G401 (cell line): ENCODE measurements at places on chromosomes 6 and 20.
A peak's percentile ranks its signal among the peaks of the same experiment; 100 is the strongest.

GRCh38 chr6:26195376-26195923, 108.2 kb downstream of the HFE start:
- peak; percentile 98 for DNase-seq

- DNase-seq = no peak
Measured at GRCh38 chr20:24729896-24730605, 219.0 kb upstream of the CST7 start.

- no peak for DNase-seq
Measured at GRCh38 chr6:150297327-150298029, 71.3 kb upstream of the IYD start.

- DNase-seq = no peak
Measured at GRCh38 chr20:61350500-61351250, 98.6 kb downstream of the CDH4 start.

GRCh38 chr6:108690326-108691049, 129.8 kb downstream of the FOXO3 start:
- DNase-seq = no peak

GRCh38 chr20:21971436-21971835, 266.0 kb downstream of the PAX1 start:
- DNase-seq = no peak

- DNase-seq = no peak
Measured at GRCh38 chr20:51399006-51399890, 143.3 kb downstream of the NFATC2 start.

DNA sequence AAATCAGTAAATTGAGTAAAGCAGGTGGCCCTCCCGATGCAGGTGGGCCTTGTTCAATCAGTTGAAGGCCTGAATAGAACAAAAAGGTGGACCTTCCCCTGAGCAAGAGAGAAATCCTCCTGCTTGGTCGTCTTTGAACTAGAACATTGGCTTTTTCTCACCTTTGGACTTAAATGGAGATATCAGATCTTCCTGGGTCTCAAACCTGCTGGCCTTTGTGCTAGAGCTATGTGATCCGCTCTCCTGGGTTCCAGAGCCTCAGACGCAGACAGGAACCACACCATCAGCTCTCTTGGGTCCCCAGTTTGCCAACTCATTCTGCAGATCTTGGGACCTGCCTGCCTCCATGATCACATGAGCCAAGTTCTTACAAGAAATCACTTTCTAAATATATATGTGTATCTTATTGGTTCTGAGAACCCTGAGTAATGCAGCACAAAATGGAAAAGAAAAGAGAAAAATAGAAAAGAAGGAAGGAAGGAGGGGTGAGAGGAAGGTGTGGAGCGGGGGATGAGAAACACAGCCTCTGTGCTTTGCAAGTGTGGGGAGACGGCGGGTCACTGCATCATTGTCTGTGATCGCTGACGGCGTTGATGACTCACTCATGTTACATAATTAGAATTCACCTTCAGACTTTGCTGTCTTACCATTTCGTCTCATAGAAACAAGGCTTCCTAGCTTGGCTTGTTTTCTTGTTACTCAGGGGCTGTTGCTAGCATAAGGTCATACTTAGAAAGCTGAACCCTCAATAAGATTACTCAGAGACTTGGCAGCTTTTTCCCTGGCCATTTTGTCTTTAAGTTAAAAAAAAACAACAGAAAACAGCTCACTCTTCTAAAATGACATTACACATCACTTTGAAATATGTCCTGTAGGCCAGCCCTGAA, 85.7 kb upstream of the NEDD9 start:
- DNase-seq = peak; percentile 11

GRCh38 chr20:14595051-14595450, 257.6 kb upstream of the FLRT3 start:
- DNase-seq = no peak

GRCh38 chr20:829551-829950, 4.0 kb upstream of the FAM110A start:
- DNase-seq = no peak

- DNase-seq = no peak
Measured at GRCh38 chr20:56378386-56378785, 13.6 kb downstream of the AURKA start.

- DNase-seq = no peak
Measured at GRCh38 chr6:144417681-144418080, 132.5 kb downstream of the UTRN start.

DNA sequence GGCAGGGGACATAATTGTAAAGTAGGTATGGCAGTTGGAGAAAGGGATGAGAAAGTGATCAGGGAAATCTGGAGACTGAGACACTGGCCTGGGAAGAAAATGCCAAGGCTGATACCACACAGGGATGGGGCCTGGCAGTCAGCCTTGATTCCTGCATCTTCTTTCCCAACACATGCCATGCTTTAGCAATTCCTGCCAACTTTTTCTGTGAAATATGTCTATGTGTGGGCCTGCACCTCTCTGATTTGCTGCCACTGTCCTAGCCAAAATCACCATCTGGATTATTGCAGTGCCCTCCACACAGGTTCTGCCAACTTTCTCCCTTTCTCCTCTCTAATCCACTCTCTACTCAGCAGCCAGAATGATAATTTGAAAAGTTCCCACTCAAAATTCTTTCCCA, 759.8 kb upstream of the CITED2 start:
- peak; percentile 75 for DNase-seq

- DNase-seq = no peak
Measured at GRCh38 chr6:144415835-144416237, 130.7 kb downstream of the UTRN start.

- DNase-seq = no peak
Measured at GRCh38 chr20:35638751-35639150, 23.1 kb downstream of the SPAG4 start.

GRCh38 chr6:36663504-36664446, 14.7 kb upstream of the CDKN1A start:
- no peak for DNase-seq

DNA sequence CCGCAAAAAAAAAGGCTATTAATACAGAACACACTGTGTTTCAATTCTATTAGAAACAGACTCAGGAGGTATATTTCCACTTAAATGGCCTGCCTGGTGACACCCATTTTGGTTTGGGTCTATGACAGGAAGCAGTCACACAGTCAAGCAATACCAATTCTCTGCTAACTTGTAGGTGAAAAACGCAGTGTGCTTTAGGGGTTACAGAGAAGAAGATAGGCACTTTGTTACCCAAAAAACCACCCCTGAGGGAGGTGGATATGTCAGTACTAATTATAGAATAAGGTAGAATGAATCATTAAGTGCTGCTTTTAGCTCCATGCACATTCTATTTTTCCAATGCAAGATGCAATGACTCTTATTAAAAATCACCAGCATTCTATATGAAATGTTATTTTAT, 53.8 kb downstream of the DNAAF9 start:
- DNase-seq = no peak

GRCh38 chr6:106381223-106381622, 20.7 kb downstream of the CRYBG1 start:
- no peak for DNase-seq

DNA sequence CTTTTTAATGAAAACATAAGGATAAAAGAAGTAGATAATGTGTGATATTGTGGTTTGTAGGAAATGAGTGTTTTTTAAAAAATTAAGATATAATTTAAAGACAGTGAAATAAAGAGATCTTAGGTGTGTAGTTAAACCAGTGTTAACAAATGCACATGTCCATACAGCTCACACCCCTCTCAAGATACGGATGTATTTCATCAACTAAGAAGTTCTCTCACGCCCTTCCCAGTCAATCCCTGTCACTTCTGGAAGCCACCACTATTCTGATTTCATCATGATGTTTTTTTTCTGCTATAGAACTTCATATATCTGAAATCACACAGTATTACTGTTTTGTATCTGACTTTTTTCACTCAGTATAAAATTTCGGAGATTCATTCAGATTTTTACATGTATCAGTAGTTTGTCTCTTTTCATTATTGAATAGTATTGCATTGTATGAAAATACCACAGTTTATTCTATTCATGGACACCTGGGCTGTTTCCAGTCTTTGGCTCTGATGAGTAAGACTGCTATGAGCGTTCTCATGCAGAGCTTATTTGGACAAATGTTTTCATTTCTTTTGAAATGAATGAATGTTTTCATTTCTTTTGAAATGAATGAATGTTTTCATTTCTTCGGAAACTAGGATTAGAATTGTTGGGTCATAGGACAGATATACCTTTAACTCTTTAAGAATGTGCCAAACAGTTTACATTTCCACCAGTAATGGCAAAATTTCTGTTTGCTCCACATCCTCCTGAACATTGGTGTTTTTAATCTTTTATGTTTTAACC, 49.7 kb upstream of the ELOVL5 start:
- no peak for DNase-seq

DNA sequence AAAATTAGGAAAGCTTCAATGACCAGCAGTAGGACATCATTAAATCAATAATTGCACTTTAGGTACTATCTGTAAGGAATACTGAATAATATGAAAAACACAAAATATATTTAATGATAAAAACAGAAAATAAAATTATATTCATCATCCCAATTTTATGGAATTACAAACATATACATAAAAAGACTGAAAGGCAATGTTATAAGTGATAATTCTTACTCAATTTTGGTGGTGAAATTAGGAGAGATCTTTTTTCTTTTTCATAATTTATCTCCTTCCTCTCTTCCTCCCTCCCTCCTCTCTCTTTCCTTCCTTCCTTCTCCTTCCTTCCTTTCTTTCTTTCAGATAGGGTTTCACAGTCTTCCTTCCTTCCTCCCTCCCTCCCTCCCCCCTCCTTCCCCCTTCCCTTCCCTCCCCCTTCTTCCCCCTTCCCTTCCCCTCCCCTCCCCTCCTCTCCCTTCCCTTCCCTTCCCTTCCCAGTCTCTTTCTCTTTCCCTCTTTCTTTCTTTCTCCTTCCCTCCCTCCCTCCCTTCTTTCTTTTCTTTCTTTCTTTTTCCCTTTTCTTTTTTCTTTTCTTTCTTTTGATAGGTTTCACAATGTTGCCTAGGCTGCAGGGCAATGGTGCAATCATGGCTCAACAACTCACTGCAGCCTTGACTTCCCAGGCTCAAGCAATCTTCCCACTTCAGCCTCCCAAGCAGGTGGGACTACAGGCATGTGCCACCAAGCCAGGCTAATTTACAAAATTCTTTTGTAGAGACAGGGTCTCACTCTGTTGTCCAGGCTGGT, 36.8 kb downstream of the RSPH3 start:
- no peak for DNase-seq

GRCh38 chr6:75546381-75546780, 52.8 kb upstream of the FILIP1 start:
- DNase-seq = peak; percentile 3

- DNase-seq = no peak
Measured at GRCh38 chr6:169163411-169163901, 90.2 kb downstream of the THBS2 start.

- DNase-seq = no peak
Measured at GRCh38 chr6:154942770-154943169, 52.3 kb upstream of the TIAM2 start.

- no peak for DNase-seq
Measured at GRCh38 chr6:105545947-105546731, 143.3 kb upstream of the PREP start.

GRCh38 chr6:131061041-131061750, 1.8 kb downstream of the EPB41L2 start:
- DNase-seq = peak; percentile 15

GRCh38 chr6:25874822-25875562, 949 bp upstream of the SLC17A3 start:
- no peak for DNase-seq

GRCh38 chr6:53543359-53544216, 1.3 kb downstream of the GCLC start:
- peak; percentile 52 for DNase-seq

DNA sequence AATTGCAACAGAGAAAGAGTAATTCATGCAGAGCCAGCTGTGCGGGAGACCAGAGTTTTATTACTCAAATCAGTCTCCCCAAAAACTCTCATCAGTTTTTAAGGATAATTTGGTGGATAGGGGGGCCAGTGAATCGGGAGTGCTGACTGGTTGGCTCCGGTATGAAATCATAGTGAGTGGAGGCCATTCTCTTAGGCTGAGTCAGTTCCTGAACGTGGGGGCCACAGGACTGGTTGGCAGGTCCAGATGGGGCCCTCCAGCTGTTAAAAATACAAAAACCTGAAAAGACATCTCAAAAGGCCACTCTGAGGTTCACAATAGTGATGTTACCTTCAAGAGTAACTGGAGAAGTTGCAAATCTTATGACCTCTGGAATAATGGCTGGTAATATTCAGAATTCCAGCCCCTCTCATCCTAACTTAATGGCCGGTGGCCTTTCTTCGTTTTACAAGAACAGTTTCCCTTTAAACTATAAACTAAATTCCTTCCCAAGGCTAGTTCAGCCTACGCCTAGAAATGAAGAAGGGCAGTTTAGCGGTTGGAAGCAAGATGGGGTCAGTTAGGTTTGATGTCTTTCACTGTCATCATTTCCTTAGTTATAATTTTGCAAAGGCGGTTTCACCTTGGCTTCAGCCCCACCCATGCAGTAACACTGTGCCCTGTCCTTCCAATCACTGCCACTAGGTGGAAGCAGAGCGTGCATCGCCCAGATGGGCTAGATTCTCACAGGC, 6.8 kb upstream of the MICA start:
- DNase-seq = peak; percentile 88

- DNase-seq = no peak
Measured at GRCh38 chr6:106477790-106478189, 117.3 kb downstream of the CRYBG1 start.

- peak; percentile 56 for DNase-seq
Measured at GRCh38 chr20:33233129-33233774, 2.5 kb upstream of the BPIFA1 start.

GRCh38 chr6:53761036-53761435, 33.8 kb upstream of the LRRC1 start:
- DNase-seq = no peak

GRCh38 chr20:18323705-18324104, 35.4 kb downstream of the ZNF133 start:
- DNase-seq = no peak

DNA sequence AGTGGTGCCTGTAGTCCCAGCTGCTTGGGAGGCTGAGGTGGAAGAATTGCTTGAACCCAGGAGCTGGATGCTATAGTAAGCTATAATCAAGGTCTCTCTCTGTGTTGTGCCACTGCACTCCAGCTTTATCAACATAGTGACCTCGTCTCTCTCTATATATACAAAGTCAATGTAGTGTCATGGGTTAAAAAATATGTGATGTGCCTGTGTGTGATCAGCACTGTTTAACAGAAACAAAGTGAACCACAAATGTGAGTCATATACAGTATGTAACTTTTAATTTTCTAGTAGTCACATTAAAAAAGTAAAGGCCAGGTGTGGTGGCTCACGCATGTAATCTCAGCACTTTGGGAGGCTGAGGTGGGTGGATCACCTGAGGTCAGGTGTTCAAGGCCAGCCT, 85.3 kb upstream of the RNF24 start:
- no peak for DNase-seq

GRCh38 chr6:144259986-144260385, 25.1 kb upstream of the UTRN start:
- no peak for DNase-seq

DNA sequence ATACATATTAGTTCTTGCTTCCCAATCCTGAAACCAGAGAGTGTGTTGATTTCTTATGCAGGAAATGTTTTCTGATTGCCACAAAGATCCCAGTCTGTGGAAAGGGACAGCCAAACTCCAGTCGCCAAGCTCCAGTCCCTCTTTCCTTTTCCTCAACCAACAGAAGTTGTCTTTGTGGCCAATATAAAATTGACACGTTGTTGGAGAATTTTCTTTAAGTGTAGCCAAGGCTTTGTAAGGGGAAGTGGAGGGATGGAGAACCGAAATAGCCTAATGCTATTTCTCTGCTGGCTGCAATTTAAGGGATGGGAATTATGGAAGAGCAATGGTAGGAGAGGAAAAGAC, 5.4 kb downstream of the ADGRB3 start:
- DNase-seq = no peak
